ENCODE measurements at places on chromosomes 1 and 21. TPM values are rescaled to one million over a fixed set of nuclear protein-coding genes. Genes with fewer than 3 reads are reported as not detected.

DNA sequence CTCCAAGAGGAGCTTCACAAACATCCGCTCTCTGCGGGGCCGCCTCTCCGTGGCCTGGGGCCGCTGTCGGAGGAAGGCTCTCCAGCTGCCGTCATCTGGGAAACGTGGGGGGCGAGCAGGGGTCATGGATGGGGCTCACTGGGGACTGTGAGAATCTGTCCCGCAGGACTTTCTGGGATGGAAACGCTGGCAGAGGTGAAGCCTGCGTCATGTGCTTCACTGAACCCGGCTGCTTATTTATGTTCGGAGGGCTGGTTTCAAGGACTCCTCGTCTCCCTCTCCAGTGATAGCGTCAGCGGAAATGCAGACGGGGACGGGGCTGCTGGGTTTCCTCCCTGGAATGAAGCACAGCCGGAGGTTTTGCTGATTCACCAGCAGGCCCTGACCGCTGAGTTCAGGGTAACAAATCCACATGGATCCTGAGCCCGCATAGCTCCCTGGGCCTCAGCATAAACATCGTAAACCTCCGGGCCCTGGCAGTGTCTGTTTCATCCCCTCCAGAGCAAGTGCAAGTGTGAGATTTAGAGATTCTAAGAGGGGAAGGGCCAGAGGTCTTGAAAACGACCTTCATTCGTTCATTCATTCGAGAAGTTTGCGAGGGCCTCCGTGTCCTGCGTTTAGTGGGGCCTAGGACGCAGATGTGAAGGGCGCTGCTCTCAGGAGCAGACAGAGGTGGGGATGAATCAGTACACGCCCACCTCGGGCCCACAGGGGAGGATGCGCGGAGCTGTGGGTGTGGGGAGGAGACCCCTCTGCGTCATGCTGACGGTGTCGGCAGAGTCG lies 7.0 kb upstream of the POFUT2 start:
- H3K27me3 ChIP-seq = no peaks in the 10 kb centered on the region
- peak overlapping the region; percentile 92 for H3K27ac ChIP-seq
- H3K4me3 ChIP-seq = no peak overlapping the region

Gene SLC5A9
- 0.38 TPM for total RNA-seq

GRCh38 chr1:201295861-201296260 lies 12.6 kb downstream of the PKP1 start:
- H3K27me3 ChIP-seq = no peaks in the 10 kb centered on the region
- no peak overlapping the region for H3K4me3 ChIP-seq
- no peaks in the 10 kb centered on the region for H3K36me3 ChIP-seq
- H3K4me1 ChIP-seq = peaks cover 35% of the 10 kb centered on the region
- DNase-seq = no peak

- no peak overlapping the region for H3K4me3 ChIP-seq
- DNase-seq = no peak
- H3K36me3 ChIP-seq = no peaks in the 10 kb centered on the region
- no peaks in the 10 kb centered on the region for H3K4me1 ChIP-seq
- no peaks in the 10 kb centered on the region for H3K27me3 ChIP-seq
Observed at GRCh38 chr1:104780470-104781078, 1030.9 kb downstream of the AMY1C start.

Gene REN
- 0.38 TPM for total RNA-seq

DNA sequence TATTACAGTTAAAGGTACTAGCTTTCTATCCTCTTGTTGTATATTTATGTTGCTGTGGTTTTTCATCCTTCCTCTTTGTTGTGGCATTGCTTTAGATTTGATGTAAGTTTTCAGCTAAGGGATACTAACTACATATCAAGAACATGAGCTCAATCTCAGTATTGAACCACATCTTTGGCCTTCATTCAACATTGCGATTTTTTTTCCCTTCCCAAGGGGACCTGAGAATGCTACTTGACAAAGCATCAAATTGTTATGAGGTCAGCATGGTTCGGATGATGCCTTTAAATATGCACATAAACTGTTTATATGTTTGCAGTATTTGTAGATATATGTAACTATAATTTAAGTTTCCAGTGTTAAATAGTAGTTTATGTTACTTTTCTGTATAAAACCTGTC lies 31.7 kb upstream of the GPR88 start:
- H3K36me3 ChIP-seq = no peaks in the 10 kb centered on the region
- H3K27me3 ChIP-seq = no peaks in the 10 kb centered on the region
- no peaks in the 10 kb centered on the region for H3K4me1 ChIP-seq
- no peak overlapping the region for H3K4me3 ChIP-seq
- DNase-seq = no peak
- no peak overlapping the region for H3K27ac ChIP-seq

DNA sequence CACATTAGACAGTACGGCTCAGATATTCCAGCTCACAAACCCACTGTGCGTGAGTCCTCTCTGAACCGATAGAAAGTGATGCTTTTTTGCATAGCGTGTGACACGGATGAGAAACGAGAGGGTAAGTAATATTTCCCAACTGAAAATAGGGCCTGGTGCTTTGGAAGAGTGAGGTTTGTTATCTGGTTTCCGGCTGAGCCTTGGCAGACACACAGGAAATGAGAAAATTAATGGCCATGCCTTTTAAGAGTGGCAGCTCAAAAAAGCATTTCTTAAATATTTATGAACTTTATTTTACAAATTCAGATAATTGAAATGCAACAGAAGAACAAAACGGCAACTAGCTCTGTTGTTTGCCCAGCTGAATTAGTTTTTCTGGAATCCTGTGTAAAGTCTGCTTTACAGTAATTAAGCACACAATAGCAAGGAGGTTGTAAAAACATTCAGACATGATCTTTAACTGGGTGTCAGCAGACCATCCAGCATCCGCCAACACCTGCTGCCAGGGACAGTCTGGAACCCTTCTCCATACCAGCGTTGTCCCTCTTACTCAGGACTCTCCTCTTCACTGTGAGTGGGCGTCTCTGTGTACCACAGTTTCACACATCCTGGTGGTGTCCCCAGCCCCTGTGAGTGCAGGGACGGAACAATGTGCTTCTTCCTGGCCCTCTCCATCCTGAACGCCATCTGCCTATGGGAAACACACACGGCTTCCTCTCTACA lies 155.4 kb downstream of the PGBD5 start:
- no peaks in the 10 kb centered on the region for H3K27me3 ChIP-seq
- H3K27ac ChIP-seq = no peak overlapping the region
- H3K4me3 ChIP-seq = no peak overlapping the region
- peaks cover 72% of the 10 kb centered on the region for H3K36me3 ChIP-seq
- peaks cover 49% of the 10 kb centered on the region for H3K4me1 ChIP-seq

GRCh38 chr1:53629101-53629691 lies 109.8 kb downstream of the GLIS1 start:
- H3K27ac ChIP-seq = no peak overlapping the region
- no peaks in the 10 kb centered on the region for H3K4me1 ChIP-seq
- H3K4me3 ChIP-seq = no peak overlapping the region
- H3K36me3 ChIP-seq = no peaks in the 10 kb centered on the region
- DNase-seq = no peak

Gene S100A14
- total RNA-seq = 1,580 TPM

- DNase-seq = no peak
- H3K36me3 ChIP-seq = peaks cover 8% of the 10 kb centered on the region
- H3K4me3 ChIP-seq = no peak overlapping the region
- H3K4me1 ChIP-seq = peaks cover 31% of the 10 kb centered on the region
Observed at GRCh38 chr1:226696547-226696946, 42.5 kb downstream of the ITPKB start.

DNA sequence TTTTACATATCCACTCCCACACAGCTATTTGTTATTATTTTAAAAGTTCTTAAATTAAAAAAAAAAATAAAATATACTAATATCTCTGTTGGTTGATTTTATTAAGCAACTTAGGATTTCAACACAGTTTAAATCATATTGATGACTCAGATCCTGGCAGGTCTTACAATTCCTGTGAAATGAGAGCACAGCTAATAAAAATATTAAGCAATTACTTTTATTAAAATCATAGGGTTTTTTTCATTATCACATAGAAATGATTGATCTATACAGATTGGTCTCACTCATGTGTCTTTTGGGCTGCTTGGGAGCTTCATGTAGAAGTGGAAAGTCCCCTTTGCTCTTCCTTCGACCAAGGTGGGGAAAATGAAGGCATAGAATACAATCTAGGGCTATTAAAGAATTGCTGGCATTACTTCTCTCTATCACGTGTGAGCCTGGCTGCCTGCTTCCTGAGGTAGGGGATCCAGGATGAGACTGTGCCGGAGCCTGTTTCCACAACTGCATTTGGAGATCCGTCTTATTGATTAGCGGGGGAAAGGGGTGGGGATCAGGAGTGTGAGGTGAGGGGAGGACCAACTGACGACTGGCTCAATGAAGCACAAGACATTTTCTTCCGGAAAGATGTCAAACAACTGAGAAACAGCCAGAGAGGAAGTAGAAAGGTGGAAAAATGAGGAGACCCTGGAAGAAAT lies 858.0 kb downstream of the USP25 start:
- peak overlapping the region; percentile 42 for H3K4me3 ChIP-seq
- H3K4me1 ChIP-seq = no peaks in the 10 kb centered on the region
- H3K27me3 ChIP-seq = no peaks in the 10 kb centered on the region
- H3K36me3 ChIP-seq = no peaks in the 10 kb centered on the region

GRCh38 chr1:241061062-241061461 lies 295.9 kb downstream of the RGS7 start:
- no peak overlapping the region for H3K4me3 ChIP-seq
- H3K4me1 ChIP-seq = no peaks in the 10 kb centered on the region
- H3K27ac ChIP-seq = no peak overlapping the region
- no peak for DNase-seq
- H3K27me3 ChIP-seq = no peaks in the 10 kb centered on the region
- H3K36me3 ChIP-seq = no peaks in the 10 kb centered on the region

DNA sequence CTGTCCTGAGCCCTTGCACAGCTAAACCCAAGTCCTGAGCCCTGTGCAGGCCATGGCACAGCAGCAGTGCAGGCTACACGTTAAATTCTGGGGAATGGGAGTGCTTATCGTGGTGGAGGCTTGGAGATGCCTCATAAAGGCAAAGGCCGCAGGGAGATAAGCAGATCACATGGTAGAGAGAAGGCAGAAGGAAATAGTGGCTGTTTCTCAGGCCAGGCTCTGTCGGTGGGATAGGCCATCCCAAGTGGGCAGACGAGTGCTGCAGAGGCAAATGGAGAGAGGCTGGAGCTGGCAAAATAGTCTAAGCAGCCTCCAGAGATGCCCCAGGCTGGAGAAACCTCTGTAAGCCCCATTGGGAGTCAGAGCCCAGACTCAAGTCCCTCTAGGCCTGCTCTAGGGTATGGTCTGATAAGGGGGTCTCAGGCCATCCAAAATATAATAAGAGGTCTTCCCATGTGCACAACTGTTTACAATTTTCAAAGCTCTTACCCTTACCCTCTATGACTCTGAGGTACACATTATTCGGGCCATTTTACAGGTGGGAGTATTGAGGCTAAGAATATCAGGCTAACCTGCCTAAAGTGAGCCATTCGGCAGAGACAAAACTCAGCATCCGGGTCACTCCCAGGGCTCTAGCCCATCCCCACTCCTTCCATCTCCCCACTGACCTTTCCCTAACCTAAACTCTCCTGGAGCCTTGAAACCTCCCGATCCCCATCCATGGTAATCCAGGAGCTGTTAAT lies 79.6 kb downstream of the NKAIN1 start:
- H3K4me3 ChIP-seq = no peak overlapping the region
- DNase-seq = no peak
- no peak overlapping the region for H3K27ac ChIP-seq
- no peaks in the 10 kb centered on the region for H3K27me3 ChIP-seq

- no peak for DNase-seq
- no peaks in the 10 kb centered on the region for H3K4me1 ChIP-seq
- H3K4me3 ChIP-seq = no peak overlapping the region
- H3K36me3 ChIP-seq = peaks cover 19% of the 10 kb centered on the region
- no peaks in the 10 kb centered on the region for H3K27me3 ChIP-seq
Observed at GRCh38 chr21:16606271-16606670, 876.5 kb downstream of the USP25 start.

Gene PTPN22
- total RNA-seq = 1.1 TPM

All from esophagus squamous epithelium (tissue), 5 donors.